ENCODE measurements at places on chromosomes 7 and 10. TPM values are rescaled to one million over a fixed set of nuclear protein-coding genes. Genes with fewer than 3 reads are reported as not detected.
A peak's percentile ranks its signal among the peaks of the same experiment; 100 is the strongest.

GRCh38 chr10:61942604-61943461 lies 41.3 kb downstream of the ARID5B start:
- DNase-seq = peak; percentile 75

- peak; percentile 77 for DNase-seq
Measured at GRCh38 chr10:5927306-5927705, 37.3 kb downstream of the FBH1 start.

- DNase-seq = no peak
Measured at GRCh38 chr7:159017741-159018140, 126.9 kb downstream of the VIPR2 start.

The POT1 gene
- total RNA-seq = 14.6 TPM

DNA sequence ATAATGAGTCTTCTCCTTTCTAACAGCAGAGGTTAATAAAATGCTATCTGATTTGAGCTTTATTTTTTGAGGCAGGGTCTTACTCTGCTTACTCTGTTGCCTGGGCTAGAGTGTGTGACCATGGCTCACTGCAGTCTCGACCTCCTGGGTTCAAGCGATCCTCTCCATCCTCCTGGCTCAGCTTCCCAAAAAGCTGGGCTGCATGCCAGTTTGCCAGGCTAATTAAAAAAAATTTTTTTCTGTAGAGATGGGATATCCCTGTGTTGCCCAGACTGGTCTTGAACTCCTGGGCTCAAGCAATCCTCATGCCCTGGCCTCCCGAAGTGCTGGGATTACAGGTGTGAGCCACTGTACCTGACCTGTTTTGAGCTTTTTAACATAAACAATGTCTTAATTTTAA lies 56.7 kb downstream of the SCD start:
- no peak for DNase-seq

The CPXM2 gene
- total RNA-seq = 5.5 TPM

- DNase-seq = no peak
Measured at GRCh38 chr7:39851466-39852045, 98.5 kb upstream of the CDK13 start.

- no peak for DNase-seq
Measured at GRCh38 chr10:54434782-54435181, 366.2 kb downstream of the PCDH15 start.

- no peak for DNase-seq
Measured at GRCh38 chr10:132149271-132149670, 37.5 kb upstream of the DPYSL4 start.

- DNase-seq = no peak
Measured at GRCh38 chr10:79898597-79899325, 50.1 kb downstream of the SFTPD start.

GRCh38 chr10:20237091-20237570 lies 420.9 kb downstream of the PLXDC2 start:
- DNase-seq = no peak

- DNase-seq = no peak
Measured at GRCh38 chr10:96613576-96613975, 26.8 kb upstream of the TM9SF3 start.

- no peak for DNase-seq
Measured at GRCh38 chr7:2715341-2716231, 27.6 kb downstream of the AMZ1 start.

- no peak for DNase-seq
Measured at GRCh38 chr7:15658247-15658646, 28.2 kb downstream of the MEOX2 start.

The IRF5 gene
- 0.36 TPM for total RNA-seq

DNA sequence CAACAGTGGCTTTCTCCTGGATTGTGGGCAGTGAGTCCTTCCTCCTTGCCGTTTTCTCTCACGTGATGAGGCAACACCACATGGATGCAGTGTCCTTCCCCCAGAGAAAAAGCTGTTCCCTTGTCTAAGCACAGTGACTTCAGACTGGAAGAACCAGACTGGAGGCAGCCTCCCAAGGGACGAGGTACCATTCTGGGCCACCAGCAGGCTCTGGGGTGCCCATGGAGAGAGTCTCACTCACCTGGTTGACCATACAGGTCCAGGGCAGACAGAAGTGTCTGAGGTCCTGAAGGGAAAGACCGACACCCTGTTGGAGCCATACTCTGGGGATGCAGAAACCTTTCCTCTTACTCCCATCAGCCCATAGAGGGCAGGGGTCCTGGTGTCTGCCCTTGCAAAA lies 69.2 kb upstream of the DOCK1 start:
- no peak for DNase-seq

DNA sequence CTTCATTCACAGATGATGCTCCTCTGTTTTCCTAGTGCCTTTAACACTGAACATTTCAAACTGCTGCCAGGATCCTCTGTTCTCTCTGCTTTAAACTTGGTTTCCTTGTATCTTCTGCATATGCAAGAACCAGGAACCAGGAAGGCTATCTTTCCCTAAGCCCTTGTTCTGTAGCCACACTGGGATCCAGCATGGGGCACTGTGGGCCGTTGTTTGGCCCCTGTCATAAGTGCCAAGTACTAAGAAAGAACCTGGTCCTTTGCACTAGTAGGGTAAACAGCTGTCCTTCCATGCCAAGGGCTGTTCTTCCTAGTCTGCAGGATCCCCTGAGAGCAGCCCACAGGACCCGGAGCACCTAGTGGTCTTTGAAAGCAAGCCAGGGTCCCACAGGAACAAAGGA lies 49.0 kb upstream of the TRIM8 start:
- no peak for DNase-seq

GRCh38 chr7:2203766-2204300 lies 28.9 kb downstream of the MAD1L1 start:
- DNase-seq = no peak

- no peak for DNase-seq
Measured at GRCh38 chr7:290554-291372, 793 bp downstream of the FOXL3 start.

DNA sequence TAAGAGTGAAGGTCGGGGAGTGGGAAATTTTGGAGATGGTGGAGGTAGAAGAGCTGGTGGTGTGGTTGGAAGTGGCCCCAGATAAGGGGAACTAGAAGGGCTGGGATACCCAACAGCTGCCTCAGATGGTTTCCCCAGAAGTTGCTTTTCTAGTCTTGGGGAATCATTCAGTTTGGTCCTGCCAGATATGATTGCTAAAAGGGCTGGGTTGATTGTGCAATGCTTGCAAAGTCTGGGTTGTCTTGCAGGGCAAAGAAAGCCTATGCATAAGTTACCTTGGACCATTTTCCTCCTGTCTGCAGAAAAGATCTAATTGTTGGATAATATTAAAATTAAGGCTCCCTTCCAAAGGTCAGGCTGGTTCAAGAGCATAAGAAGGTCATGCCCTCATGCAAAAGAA lies 213.8 kb upstream of the ZNF804B start:
- DNase-seq = no peak

- no peak for DNase-seq
Measured at GRCh38 chr10:77452952-77453564, 184.6 kb downstream of the KCNMA1 start.

The TUBAL3 gene
- not detected for total RNA-seq

DNA sequence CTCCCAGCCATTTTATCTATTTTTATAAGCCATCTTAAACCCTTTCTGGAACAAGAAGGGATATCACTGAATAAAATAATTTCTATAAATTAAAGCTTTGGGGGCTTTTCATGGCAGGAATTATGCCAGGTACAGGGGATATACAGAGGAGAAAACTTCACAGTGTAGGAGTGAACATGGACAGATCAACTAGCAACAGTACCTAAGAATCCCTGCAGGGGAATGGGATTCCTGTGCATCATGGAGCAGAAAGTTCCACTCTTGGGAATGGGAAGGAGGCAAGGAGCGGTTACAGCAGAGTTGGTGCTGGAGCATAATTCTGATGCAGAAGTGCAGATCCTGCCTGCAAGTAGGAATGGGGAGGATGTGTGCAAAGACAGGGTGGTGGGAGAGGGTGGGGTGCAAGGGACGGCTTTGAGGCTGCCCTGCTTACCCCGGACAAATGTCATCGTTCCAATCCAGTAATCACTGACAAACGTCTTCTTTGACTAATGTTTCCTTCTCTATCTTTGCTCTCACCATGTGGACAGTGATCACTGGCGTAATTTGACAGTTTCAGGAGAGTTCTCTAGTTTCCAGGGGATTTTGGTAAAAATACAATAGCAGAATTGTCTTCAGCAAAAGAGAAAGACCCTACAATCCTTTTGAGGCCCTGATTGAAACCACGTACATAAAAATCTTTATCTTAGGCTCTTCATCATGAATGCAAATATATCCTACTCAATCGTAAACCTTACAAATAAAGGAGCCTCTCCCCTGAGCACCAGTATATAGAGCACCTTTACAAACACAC lies 196.7 kb downstream of the HECW1 start:
- no peak for DNase-seq

GRCh38 chr10:95234951-95235350 lies 40.9 kb downstream of the ACSM6 start:
- DNase-seq = no peak

DNA sequence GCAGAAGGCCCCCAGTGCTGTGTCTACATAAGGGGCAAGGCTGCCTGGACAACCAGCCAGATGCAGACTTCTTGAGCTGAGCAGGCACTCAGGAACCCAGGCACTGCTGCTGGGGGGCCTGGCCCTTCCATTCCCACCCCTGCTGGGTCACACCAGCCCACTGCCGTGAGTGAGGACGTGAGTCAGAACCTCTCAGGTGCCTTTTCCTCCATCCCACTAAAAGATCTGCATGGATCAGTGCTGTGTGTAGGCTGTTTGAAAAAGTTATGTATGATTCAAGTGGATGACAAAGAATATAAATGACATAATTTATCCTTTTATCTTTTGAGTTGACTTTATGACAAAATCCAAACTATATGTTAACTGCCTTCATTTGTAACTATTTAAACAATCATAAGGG lies 499.3 kb downstream of the INHBA start:
- DNase-seq = no peak

- peak; percentile 40 for DNase-seq
Measured at GRCh38 chr10:30818010-30818660, 188.6 kb upstream of the LYZL2 start.

DNA sequence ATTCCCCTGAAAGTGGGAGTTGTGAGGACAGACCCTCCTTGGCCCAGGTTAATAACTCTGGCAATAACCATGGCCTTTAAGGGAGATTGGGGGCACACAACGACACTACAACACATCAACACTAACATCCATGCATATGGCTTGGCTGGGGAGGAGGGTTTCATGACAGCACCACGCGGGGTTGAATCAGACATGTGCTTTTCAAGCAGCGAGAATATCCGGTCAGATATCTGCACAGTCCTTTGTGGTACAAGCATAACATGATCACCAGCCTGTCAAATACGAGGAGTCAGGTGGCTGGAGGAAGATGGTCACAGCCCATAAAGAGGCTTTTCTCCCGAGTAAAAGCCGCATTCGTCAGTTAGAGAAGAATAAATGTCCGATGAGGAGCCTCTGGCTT lies 13.1 kb upstream of the KLRG2 start:
- DNase-seq = no peak

The TWIST1 gene
- 5.7 TPM for total RNA-seq

GRCh38 chr10:129534826-129535225 lies 67.8 kb downstream of the MGMT start:
- DNase-seq = no peak

- no peak for DNase-seq
Measured at GRCh38 chr7:36214608-36215456, 61.8 kb downstream of the EEPD1 start.

The DNAJB12 gene
- 24.8 TPM for total RNA-seq

- DNase-seq = peak; percentile 66
Measured at GRCh38 chr10:60654813-60655464, 123.3 kb upstream of the CDK1 start.

- DNase-seq = peak; percentile 29
Measured at GRCh38 chr7:45048748-45049147, 40.0 kb downstream of the NACAD start.

The TFEC gene
- total RNA-seq = 1.8 TPM

DNA sequence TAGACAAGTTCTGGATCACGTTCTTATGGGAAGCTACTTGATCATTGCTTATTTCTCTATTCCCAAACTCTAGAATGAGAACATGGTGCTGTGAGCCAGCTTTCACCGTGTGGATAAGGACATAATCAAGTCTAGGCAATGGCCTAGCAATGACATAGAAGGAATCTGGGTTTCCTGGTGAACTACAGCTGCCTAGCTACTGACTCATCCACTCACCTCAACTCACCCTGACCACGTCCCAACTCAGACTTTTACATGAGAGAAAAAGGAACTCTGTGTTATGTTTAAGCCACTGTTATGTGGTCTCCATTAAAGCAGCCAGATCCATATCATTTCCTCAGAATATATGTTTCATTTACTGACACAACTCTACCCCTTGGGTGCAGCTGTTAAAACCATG lies 18.8 kb upstream of the MET start:
- peak; percentile 92 for DNase-seq

GRCh38 chr7:111987886-111988285 lies 218.3 kb downstream of the DOCK4 start:
- DNase-seq = no peak

The MXI1 gene
- 35.4 TPM for total RNA-seq

The HOXA3 gene
- not detected for total RNA-seq

GRCh38 chr7:27840760-27841364 lies 100.9 kb downstream of the TAX1BP1 start:
- DNase-seq = no peak

- DNase-seq = no peak
Measured at GRCh38 chr7:14760730-14761478, 141.6 kb downstream of the DGKB start.

The SLC39A12 gene
- total RNA-seq = not detected

- DNase-seq = no peak
Measured at GRCh38 chr10:69048103-69048502, 39.8 kb upstream of the SRGN start.

Data from astrocyte (in vitro differentiated cells and primary cell).